BJ (cell line): ENCODE measurements at places on chromosomes 16 and 17. TPM values are rescaled to one million over a fixed set of nuclear protein-coding genes. Genes with fewer than 3 reads are reported as not detected.

The LITAFD gene
- not detected in 2 replicates for polyA plus RNA-seq

The SMIM22 gene
- not detected in 2 replicates for polyA plus RNA-seq

GRCh38 chr17:72477491-72477890, 356.7 kb downstream of the SOX9 start:
- DNase-seq, result no peak

DNA sequence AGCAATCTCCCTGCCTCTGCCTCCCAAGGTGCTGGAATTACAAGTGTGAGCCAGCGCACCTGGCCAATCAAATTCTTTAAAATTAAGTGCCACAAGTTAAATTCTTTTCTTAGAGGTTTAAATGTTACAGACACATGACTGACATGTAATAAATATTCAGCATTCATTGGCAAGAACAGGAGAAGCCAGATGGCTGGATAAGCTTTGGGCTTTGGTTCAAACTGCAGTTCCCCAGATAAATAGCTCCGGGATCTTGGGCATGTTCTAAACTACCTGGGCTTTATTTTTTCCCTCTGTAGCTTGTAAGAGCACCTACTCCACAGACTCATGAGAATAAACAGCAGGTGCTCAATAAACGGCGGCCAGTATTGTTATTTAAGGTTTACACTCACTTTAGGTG, 34.1 kb downstream of the ABAT start:
- no peak for DNase-seq

DNA sequence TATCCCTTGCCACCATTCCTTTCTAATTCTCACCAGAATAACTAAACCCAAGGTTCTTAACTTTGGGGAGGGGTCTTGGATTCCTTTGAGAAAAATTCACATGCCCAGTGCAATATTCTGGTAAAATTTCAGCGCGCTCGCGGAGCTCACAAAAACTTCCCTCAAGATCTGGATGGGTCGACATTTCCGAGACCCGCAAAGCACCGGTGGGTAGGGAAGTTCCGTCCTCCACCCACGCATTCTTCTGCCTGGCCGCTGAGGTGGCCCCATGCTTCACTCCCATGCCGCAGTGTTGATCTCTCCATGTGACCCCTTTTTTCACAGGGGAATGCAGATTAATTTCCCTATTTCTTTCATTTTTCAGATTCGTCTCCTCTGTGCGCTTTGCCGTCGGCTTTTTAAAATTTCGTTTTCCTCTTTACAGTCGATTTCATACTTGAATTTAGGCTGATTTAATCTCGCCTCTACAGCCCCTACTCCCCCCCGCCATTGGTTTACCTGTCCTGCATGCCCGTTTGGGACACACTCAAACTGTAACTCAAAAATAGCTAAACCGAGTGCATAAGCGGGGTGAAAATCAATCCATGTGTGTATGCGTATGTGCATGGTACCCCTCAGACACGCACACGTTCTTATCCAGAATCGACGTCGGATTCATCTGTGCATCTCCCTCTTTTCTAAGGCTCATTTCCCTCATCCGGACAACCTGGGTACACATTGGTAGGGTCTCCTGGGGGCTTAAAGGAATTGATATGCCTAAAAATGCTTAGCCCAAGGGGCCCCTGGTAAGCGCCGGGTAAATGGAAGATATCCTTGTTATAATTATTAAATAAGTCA, 1.4 kb upstream of the SP6 start:
- no peak for DNase-seq

GRCh38 chr17:70709596-70709995, 540.3 kb downstream of the KCNJ2 start:
- no peak for DNase-seq

The C16orf87 gene
- polyA plus RNA-seq, result 2.1 and 5.8 TPM in 2 replicates
